ENCODE measurements at places on chromosomes 5 and 9. TPM values are rescaled to one million over a fixed set of nuclear protein-coding genes. Genes with fewer than 3 reads are reported as not detected.

Gene OR1J2
- total RNA-seq, result not detected

Gene FGFR4
- 0.29 TPM for total RNA-seq

Gene INVS
- 9.5 TPM for total RNA-seq

Gene VCP
- 396 TPM for total RNA-seq

Gene SHISAL2B
- not detected for total RNA-seq

Gene RNF208
- total RNA-seq, result not detected

Gene LHX2
- not detected for total RNA-seq

Gene ADRB2
- total RNA-seq, result under 0.01 TPM

Gene LCN9
- not detected for total RNA-seq

Gene TSSK1B
- total RNA-seq, result not detected

Gene SPATA31C1
- total RNA-seq, result not detected

Gene PCDHA9
- not detected for total RNA-seq

Gene CA9
- 1.1 TPM for total RNA-seq

Gene SLC27A6
- total RNA-seq, result 0.18 TPM

Gene LARP1
- total RNA-seq, result 42.4 TPM

Gene SCGB3A2
- not detected for total RNA-seq

Gene SLC45A2
- not detected for total RNA-seq

Gene PCDH12
- 0.29 TPM for total RNA-seq

Gene NDFIP1
- 43.2 TPM for total RNA-seq

Gene NDST1
- total RNA-seq, result 49.6 TPM

Gene QSOX2
- total RNA-seq, result 15.2 TPM

Gene SPINK6
- 1.1 TPM for total RNA-seq

Gene CDH6
- total RNA-seq, result 0.29 TPM

Gene HRH2
- total RNA-seq, result not detected

Gene BSPRY
- total RNA-seq, result not detected

Gene SLC34A3
- total RNA-seq, result not detected

Gene KCNV2
- not detected for total RNA-seq

Gene NR2F1-AS1
- 11.2 TPM for total RNA-seq

Gene UAP1L1
- total RNA-seq, result 5.5 TPM

Gene LHFPL2
- total RNA-seq, result 21.6 TPM

Gene CDKN2B-AS1
- 0.53 TPM for total RNA-seq

Gene POLR3G
- total RNA-seq, result 14.1 TPM

Gene OR13F1
- not detected for total RNA-seq

Gene OMD
- total RNA-seq, result not detected

Gene GFI1B
- not detected for total RNA-seq

Gene TLR4
- total RNA-seq, result 23.9 TPM

Gene FRMPD1
- total RNA-seq, result under 0.01 TPM

Gene SLC46A2
- not detected for total RNA-seq

Gene FCN1
- total RNA-seq, result not detected

Gene LECT2
- not detected for total RNA-seq

Gene RBM27
- total RNA-seq, result 15.4 TPM
